T-helper 17 cell (primary cell): ENCODE measurements at places on chromosomes 12 and 14.

DNA sequence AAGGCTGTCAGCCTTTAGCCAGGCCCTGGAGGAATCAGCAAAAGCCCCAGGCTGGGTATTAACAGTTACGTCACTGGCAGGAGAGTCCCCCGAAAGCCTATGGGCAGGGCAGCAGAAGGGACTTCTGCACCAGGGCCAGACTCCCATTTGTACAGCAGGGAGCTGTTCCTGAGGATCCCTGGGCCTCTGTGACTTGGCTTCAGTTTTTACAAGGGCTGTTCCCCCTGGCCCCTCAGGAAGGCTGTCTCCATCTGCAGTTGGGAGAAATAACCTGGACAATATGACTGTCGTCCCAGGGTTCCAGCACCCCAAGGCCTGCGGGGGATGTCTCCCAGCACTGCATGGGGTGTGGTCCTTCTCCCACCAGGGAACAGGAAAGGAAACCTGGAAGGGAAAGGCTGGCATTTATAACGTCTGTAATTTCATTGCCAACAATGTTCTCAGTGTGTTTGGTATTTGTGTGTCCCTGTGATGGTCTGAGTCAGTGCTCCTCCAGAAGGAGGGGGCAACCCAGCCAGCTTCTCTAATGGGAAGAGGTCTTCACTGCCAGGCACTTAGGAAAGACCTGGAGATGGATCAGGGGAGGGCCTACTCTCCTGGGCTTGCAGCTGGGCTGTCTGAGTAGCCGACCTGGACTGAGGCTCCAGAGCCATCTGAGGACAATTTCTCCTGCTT is 42.4 kb downstream of the ERH start:
- H3K4me1 ChIP-seq, result peaks cover 19% of the 10 kb centered on the region
- H3K4me3 ChIP-seq, result peak overlapping the region; percentile 66
- H3K27me3 ChIP-seq, result peaks cover 23% of the 10 kb centered on the region

GRCh38 chr14:89214221-89214965 is 202.6 kb downstream of the FOXN3 start:
- H3K4me1 ChIP-seq, result peaks cover 11% of the 10 kb centered on the region
- no peak overlapping the region for H3K4me3 ChIP-seq
- no peak for DNase-seq
- no peaks in the 10 kb centered on the region for H3K36me3 ChIP-seq
- H3K27me3 ChIP-seq, result no peaks in the 10 kb centered on the region
- no peak overlapping the region for H3K27ac ChIP-seq

DNA sequence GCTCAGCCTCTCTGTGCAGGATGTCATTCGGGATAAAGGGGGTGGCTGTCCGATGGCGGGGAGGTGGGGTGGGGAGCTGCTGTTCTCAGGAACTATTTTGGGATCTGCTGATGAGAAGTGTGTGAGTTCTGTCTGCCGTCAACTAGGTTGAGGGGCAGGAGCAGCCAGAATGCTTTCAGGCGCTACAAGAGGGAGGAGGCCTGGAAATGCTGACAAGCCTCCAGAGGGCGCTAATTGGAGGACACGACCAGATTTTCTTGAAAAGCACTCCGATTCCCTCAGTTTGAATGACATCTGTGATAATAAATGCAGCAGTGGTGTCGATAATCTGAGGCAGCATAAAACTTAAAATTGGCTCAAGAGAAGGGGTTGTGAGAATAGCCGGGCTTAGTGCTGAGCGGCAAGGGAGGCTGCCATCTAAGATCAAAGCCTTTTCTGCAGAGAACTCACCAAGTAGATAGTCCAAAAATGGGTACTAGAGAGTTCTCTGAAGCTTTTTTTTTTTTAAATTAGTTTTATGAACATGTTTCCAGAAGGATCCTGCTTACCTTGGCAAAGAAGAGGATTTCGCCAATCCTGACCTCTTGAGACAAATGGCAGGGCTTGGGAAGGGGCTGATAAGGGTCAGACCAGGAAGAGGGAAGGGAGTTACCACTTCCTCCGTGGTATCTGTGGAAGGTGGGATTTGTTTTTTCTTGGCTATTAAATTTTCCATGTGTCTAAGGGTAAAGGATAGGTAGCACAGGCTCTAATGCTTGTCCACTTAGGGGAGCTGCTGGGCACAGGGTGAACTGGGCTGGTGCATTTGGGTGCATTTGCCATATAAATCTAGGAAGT is 94.4 kb downstream of the CRACR2A start:
- H3K4me3 ChIP-seq, result no peak overlapping the region
- peaks cover 20% of the 10 kb centered on the region for H3K36me3 ChIP-seq
- peak overlapping the region; percentile 72 for H3K27ac ChIP-seq
- H3K4me1 ChIP-seq, result peaks cover 14% of the 10 kb centered on the region

DNA sequence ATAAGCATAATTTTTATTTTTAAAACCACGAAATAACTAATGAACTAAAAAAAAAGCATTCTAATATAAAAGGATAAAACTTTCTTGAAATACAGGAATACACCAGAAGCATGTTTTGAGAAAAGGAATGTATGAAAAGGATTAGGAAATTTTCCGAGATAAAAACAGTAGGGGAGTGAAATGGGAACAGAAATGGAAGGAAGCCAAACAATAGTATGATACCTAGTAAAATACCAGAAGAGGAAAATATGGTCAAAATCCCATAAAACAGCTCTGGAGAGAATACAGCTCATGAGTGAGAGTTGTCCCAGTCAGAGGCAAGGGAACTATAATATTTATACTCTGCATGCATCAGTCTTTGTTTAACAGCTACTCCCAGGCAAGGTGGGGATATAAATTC is 1016.2 kb downstream of the SLC6A15 start:
- DNase-seq, result no peak
- H3K27me3 ChIP-seq, result no peaks in the 10 kb centered on the region
- no peaks in the 10 kb centered on the region for H3K4me1 ChIP-seq
- no peaks in the 10 kb centered on the region for H3K36me3 ChIP-seq

- DNase-seq, result no peak
- H3K4me3 ChIP-seq, result no peak overlapping the region
- no peaks in the 10 kb centered on the region for H3K27me3 ChIP-seq
Measured at GRCh38 chr12:85747941-85748495, 88.2 kb downstream of the RASSF9 start.

GRCh38 chr12:113222730-113223531 is 1.7 kb downstream of the TPCN1 start:
- peaks cover 22% of the 10 kb centered on the region for H3K4me1 ChIP-seq
- no peaks in the 10 kb centered on the region for H3K27me3 ChIP-seq
- H3K36me3 ChIP-seq, result no peaks in the 10 kb centered on the region
- DNase-seq, result no peak
- peak overlapping the region; percentile 99 for H3K4me3 ChIP-seq

GRCh38 chr12:10147714-10148403 is 17.9 kb upstream of the CLEC7A start:
- H3K27me3 ChIP-seq, result peaks cover 18% of the 10 kb centered on the region
- peaks cover 3% of the 10 kb centered on the region for H3K4me1 ChIP-seq
- H3K27ac ChIP-seq, result no peak overlapping the region
- no peak for DNase-seq
- no peaks in the 10 kb centered on the region for H3K36me3 ChIP-seq

- H3K4me3 ChIP-seq, result no peak overlapping the region
- no peak for DNase-seq
- H3K27ac ChIP-seq, result no peak overlapping the region
- H3K4me1 ChIP-seq, result peaks cover 6% of the 10 kb centered on the region
- H3K36me3 ChIP-seq, result peaks cover 13% of the 10 kb centered on the region
- no peaks in the 10 kb centered on the region for H3K27me3 ChIP-seq
Measured at GRCh38 chr14:67863223-67863622, 43.6 kb downstream of the RAD51B start.

- H3K4me1 ChIP-seq, result peaks cover 9% of the 10 kb centered on the region
- H3K27me3 ChIP-seq, result no peaks in the 10 kb centered on the region
- H3K27ac ChIP-seq, result no peak overlapping the region
- no peaks in the 10 kb centered on the region for H3K36me3 ChIP-seq
Measured at GRCh38 chr14:98888927-98889835, 382.8 kb downstream of the BCL11B start.

- no peaks in the 10 kb centered on the region for H3K36me3 ChIP-seq
- no peaks in the 10 kb centered on the region for H3K4me1 ChIP-seq
- no peak overlapping the region for H3K27ac ChIP-seq
- DNase-seq, result no peak
Measured at GRCh38 chr12:10341892-10342509, 34.3 kb downstream of the KLRD1 start.

- no peak overlapping the region for H3K4me3 ChIP-seq
- H3K27me3 ChIP-seq, result peaks cover 27% of the 10 kb centered on the region
- no peak overlapping the region for H3K27ac ChIP-seq
- no peak for DNase-seq
- peaks cover 2% of the 10 kb centered on the region for H3K36me3 ChIP-seq
Measured at GRCh38 chr12:69337311-69338090, 10.7 kb upstream of the LYZ start.

GRCh38 chr14:73472185-73473114 is 14.1 kb upstream of the NUMB start:
- no peaks in the 10 kb centered on the region for H3K27me3 ChIP-seq
- no peaks in the 10 kb centered on the region for H3K36me3 ChIP-seq
- peaks cover 11% of the 10 kb centered on the region for H3K4me1 ChIP-seq
- H3K4me3 ChIP-seq, result no peak overlapping the region
- no peak for DNase-seq

DNA sequence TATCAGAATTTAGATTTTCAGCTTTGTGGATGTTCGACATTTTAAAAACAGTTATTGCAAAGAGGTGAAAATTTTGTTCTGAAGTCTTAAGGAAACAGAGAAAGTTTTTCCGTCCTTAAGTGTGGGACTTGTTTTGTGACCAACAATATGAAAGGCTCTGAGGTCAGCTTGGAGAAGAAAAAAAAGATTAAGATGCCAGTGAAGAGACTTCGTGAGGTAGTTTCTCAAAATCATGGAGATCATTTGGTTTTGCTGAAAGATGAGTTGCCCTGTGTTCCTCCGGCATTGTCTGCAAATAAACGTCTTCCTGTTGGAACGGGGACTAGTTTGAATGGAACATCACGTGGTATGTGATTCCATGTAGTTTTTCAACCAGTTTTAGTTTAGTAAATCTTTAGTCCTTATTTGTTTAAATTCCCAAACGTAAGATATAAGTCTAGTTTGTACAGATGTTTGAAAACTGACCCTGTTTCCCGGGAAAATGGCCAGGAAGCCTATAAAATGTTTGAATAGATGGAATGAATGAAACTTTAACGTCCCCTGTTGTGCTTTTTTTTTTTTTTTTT is 682 bp downstream of the KIAA0586 start:
- H3K4me3 ChIP-seq, result peak overlapping the region; percentile 97
- H3K4me1 ChIP-seq, result peaks cover 31% of the 10 kb centered on the region
- no peak for DNase-seq
- no peaks in the 10 kb centered on the region for H3K27me3 ChIP-seq

DNA sequence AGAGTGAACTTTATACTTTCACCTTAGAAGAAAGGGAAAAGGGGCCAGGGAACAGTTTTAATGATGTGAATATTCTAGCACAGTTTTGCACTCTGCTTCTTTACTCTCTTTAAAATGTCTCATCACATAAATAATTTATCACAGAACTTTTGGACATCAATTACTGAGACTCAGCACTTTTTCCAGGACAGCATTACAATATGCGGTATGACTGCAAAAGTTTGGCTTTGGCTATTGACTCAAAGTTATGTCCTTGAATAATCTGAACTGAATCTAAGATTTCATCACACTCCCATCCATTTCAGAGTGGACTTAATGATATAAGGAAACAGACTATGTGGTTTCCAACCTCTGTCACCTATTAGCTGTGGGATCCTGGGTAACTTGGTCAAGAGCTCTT is 11.7 kb downstream of the CCER1 start:
- no peaks in the 10 kb centered on the region for H3K4me1 ChIP-seq
- no peak for DNase-seq
- H3K4me3 ChIP-seq, result no peak overlapping the region
- no peak overlapping the region for H3K27ac ChIP-seq
- H3K36me3 ChIP-seq, result no peaks in the 10 kb centered on the region
- peaks cover 26% of the 10 kb centered on the region for H3K27me3 ChIP-seq

- no peaks in the 10 kb centered on the region for H3K4me1 ChIP-seq
- H3K4me3 ChIP-seq, result no peak overlapping the region
- peaks cover 2% of the 10 kb centered on the region for H3K36me3 ChIP-seq
- peaks cover 8% of the 10 kb centered on the region for H3K27me3 ChIP-seq
- H3K27ac ChIP-seq, result no peak overlapping the region
Measured at GRCh38 chr12:115945491-115945885, 332.0 kb downstream of the MED13L start.

DNA sequence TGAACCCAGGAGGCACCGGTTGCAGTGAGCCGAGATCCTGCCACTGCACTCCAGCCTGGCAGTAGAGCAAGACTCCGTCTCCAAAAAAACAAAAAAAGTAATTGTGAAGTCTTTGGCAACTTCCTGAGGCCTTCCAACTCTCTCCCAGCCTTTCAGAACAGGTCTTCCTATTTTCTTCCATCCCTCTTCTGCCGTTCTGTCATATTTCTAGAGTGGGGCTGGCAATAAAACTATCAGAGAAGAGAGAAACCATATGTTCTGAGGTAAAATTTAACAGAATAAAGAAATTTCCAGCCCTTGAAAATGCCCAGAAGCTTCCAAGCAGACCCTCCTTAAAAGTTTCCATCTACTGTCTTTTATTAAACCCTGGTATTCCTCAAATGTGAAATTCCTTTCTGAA is 100.4 kb downstream of the HMGA2 start:
- H3K36me3 ChIP-seq, result no peaks in the 10 kb centered on the region
- peaks cover 5% of the 10 kb centered on the region for H3K4me1 ChIP-seq

DNA sequence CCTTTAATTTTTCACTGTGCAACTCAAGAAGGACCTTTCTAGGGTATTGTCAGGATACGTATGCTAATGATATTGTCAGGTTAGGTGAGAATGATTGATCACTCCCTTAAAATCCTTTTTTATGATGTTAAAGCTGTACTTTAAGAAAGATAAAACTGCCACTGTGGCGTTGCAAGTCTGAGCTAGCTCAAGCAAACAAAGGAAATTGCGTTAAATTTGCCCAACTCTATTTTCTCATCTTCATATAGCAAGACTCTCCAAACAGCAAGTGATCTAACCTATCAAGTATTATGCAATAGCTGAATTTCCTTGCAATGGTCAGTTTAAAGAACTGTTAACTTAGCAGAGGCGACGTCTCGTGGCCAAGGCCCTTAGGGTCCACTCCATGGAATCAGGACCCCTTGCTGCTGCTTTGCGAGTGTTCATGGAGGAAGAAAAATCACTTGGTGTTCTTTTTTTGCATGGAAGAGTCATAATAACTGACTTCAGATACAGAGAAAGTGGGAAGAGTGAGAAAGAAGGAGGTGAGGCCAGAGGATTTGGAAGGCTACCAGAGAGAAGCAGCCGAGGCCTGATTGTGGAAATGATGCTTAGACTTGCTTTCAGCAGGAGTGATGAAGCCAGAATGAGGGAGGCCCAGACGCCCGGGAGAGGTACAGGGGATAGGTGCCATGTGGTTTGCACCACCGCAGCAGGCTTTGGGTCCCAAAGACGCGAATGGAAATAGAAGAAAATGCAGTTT is 2.5 kb downstream of the TRAF3 start:
- peaks cover 49% of the 10 kb centered on the region for H3K4me1 ChIP-seq
- DNase-seq, result no peak
- H3K36me3 ChIP-seq, result peaks cover 4% of the 10 kb centered on the region
- peak overlapping the region; percentile 96 for H3K4me3 ChIP-seq
- H3K27ac ChIP-seq, result peak overlapping the region; percentile 93
- no peaks in the 10 kb centered on the region for H3K27me3 ChIP-seq

- H3K27ac ChIP-seq, result peak overlapping the region; percentile 72
- no peaks in the 10 kb centered on the region for H3K36me3 ChIP-seq
- H3K4me1 ChIP-seq, result peaks cover 47% of the 10 kb centered on the region
- DNase-seq, result no peak
- H3K4me3 ChIP-seq, result no peak overlapping the region
Measured at GRCh38 chr12:116199160-116199706, 78.3 kb downstream of the MED13L start.

GRCh38 chr12:95439461-95440230 is 34.3 kb upstream of the METAP2 start:
- peaks cover 3% of the 10 kb centered on the region for H3K4me1 ChIP-seq
- no peak overlapping the region for H3K4me3 ChIP-seq
- H3K27ac ChIP-seq, result no peak overlapping the region
- H3K27me3 ChIP-seq, result no peaks in the 10 kb centered on the region
- DNase-seq, result no peak
- peaks cover 2% of the 10 kb centered on the region for H3K36me3 ChIP-seq
